ENCODE measurements at places on chromosomes 12 and 14.

DNA sequence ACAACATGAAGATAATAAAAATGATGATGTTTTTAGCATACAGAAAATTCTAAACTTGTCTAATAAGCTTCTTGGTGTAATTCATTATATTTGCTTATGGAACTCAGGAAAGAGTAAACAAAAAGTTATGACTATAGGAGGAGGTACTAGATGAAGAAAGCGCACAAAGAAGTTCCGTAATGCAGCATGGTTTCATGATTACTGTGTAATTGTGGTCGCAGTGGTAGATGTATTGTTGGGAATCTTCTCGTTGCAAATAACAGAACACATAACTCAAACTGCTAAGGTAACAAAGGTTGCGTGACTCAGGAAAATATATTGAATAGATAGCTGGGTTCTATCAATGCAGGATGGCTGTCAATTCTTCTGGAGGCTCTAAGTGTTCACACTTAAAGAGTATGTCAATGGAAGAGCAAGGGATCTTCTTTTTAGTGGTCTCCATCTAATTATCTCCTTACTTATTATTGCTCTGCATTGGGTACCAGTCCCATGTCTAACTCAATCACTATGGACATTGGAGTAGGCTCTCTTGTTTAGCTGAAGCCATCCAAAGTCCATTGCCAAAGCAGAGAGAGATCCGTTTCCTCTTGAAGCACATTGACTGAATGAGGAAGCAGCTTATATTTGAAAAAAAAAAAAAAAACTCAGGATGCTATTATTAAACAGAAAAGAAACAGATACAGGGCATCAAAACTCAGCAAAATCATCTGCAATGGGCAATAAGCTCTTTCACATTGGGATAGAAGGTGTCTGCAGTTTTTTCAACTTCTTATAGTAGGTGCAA, 283.4 kb upstream of the ATP2B1 start:
- no peak for DNase-seq

- peak; percentile 66 for DNase-seq
Measured at GRCh38 chr12:48817873-48818830, at the start of gene CACNB3. Gene CACNB3 (plus strand): TSS chr12:48818496. CDS start chr12:48818930, 434 bp downstream.

- DNase-seq = no peak
Measured at GRCh38 chr14:94646481-94646880, 34.3 kb downstream of the SERPINA3 start.

DNA sequence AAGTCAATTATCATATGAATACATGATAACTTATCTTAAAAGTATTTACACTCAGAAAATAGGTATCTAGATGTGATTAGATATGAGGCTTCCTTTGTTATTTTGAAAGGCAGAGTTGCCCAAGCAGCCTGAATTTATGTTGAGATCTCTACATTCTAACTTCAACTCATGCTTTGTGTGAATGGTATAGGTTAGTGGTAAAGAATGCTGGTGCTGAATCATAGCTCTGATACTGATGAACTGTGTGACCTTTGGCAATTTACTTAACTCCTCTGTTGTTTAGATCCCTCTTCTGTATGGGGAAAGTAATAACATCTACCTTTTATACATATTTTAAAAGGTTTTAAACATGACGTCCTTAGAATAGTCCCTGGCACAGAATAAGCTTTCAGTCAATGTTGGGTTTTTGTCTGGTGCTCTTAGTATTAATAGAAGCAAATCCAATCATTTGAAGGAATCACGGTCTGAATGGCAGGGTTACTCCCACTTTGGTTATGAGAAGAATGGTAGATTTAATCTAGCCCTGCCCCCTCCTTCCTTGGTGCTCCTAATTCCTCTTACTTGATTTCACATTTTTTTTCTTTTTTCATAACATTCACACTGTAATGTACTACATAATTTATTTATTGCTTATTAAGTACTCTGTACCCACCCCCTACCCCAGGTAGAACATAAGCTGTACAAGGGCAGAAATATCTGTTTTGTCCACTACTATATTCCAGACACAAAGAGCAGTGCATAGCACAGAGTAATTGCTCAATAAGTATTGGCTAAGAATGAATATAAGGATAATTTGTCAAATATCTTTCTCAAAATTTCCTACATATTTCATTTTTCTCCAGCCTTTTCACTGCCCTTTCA, 203.3 kb upstream of the KRR1 start:
- DNase-seq = no peak

DNA sequence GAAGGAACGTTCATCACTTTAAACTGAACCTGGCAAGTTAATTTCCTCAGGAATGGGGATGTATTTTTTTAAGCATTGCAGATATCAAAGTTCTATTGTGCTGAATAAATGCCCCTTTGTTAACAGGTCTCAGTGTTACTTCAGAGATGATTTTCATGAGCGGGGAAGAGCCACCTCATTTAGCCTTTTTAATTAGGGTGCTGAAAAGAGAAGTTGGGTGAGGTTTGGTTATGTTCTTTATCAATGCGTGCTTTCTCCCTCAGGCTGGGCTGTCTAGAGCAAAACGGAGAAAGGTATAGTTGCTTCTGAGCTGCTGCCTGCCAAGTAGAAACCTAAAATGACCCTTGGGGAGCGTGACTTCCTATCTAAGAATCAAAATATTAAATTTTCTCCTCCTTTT, 8.0 kb upstream of the HIP1R start:
- no peak for DNase-seq

GRCh38 chr14:74302634-74303569, at the start of gene ABCD4:
Gene ABCD4 (minus strand): TSS chr14:74302934. CDS start chr14:74302912, 22 bp downstream.
- DNase-seq = peak; percentile 94

DNA sequence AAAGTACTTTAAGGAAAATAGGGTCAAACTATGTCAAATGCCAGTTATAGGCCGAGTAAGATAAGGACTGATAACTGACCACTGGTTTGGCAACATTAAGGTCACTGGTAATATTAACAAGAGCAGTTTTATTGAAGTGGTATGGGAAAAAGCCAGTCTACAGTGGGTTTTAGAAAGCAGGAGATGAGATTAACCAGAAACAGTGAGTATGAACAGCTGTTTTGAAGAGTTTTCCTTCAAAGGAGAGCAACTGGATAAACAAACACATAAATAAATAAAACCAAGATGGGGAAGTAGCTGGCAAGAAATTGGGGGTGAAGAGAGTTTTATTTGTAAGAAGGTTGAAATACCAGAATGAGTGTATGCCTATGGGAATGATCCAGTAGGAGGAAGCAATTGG, 30.3 kb downstream of the KITLG start:
- no peak for DNase-seq

DNA sequence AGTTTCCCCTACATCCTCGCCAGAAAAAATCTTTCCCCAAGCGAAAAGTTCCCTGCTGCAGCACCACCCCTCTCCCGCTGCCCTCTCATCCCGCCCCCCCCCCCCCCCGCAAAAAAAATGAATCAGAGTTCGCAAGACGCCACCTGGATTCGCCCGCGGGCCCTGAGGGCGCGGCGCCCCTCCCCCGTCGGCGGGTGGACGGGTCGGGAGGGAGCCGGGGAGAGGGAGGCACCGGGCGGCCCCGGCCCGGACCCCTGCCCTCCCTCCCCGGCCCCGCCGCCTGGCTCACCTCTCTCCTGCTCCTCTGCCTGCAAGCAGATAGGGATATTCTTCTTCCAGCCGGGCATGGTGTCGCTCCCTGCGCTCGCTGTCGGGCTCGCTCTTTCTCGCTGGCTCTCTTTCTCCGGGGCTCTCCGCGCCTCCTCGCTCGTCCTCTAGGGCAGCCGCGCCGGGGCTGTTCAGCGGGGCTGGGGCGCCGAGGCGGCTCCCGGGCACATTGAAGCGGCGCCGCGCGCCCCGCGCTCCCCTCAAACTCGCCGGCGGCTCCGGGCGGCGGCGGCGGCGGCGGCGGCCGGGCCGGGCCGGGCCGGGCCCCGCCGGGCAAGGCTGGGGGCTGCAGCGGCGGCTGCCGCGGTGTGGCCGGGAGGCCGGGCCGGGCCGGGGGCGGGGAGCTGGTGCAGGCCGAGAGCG, 200.3 kb upstream of the CAND1 start:
- peak; percentile 66 for DNase-seq

DNA sequence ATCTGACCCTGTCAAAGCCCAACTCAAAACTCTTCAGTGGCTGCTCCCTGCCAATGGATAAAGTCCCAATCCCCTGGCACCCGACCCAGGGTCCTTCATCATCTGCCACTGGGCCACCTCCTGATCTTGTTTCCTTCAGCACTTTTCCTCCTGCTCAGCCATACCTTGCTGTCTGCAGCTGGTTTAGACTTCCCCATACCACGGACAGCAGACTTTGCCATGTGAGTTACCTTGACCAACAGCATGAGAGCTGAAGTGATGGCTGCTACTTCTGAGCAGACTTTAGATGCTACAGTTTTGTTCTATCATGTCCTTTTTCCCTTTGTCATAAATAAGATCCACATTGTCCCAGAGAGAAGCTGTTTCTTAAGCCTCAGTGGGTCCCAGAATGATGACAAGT, 33.3 kb upstream of the STON2 start:
- no peak for DNase-seq

DNA sequence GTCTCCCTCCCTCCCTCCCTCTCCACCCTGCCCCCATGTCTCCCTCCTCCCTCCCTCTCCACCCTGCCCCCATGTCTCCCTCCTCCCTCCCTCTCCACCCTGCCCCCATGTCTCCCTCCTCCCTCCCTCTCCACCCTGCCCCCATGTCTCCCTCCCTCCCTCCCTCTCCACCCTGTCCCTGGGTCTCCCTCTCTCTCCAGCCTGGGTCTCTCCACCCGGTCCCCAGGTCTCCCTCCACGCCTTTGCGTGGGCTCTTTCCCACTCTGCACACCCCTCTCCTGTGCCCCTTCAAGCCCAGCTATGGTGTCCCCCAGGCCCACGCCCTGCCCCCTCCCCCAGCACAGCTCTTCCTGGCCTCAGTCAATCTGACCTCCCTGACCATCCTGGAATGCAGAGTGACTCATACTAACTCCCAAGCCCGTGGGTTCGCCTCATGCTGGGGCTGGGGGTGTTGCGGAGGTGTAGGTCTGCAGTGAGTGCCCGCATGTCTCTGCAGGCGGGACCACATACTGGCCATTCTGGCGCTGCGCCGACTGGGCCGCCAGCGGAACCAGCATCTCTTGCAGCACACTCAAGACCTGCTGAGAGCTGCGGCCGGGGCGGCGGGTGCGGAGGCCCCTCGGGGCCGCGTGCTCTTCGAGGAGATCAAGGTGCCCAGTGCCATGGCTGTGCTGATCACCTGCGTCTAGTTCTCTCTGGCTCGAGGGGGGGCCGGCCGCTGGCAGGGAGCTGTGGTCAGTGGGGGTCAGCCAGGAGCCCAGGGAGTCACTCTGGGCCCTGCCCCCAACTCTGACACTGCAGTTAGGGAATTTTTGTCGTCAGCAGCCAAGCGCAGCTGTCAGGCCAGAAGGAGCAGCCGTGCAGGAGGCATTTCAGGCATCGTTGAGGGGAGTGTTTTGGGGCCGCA, 13.5 kb upstream of the TNFAIP2 start:
- no peak for DNase-seq

GRCh38 chr12:92506460-92506859, 196.3 kb upstream of the PLEKHG7 start:
- peak; percentile 24 for DNase-seq

GRCh38 chr12:68185598-68185997, 26.1 kb upstream of the IFNG start:
- no peak for DNase-seq

- no peak for DNase-seq
Measured at GRCh38 chr12:51393676-51394545, 2.7 kb upstream of the GALNT6 start.

DNA sequence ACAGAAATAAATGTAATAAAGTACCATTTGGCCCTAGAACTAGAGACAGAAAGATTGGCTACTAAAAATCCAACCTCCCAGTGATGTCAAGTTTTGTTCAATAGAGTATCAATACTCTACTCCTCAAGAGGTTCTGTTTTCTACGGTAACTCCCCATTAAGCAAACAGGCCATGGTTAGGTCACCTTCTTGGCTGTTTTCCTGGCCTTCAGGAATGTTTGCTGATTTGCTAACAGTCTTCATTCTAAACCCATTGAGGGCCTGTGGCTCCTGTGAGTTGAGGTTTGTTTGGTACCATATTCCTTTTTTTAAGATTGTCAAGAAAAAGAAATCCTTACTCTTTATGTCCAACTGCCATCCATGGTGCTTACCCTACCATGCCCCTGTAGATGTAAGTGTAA, 1022.0 kb upstream of the TMEM132C start:
- no peak for DNase-seq

DNA sequence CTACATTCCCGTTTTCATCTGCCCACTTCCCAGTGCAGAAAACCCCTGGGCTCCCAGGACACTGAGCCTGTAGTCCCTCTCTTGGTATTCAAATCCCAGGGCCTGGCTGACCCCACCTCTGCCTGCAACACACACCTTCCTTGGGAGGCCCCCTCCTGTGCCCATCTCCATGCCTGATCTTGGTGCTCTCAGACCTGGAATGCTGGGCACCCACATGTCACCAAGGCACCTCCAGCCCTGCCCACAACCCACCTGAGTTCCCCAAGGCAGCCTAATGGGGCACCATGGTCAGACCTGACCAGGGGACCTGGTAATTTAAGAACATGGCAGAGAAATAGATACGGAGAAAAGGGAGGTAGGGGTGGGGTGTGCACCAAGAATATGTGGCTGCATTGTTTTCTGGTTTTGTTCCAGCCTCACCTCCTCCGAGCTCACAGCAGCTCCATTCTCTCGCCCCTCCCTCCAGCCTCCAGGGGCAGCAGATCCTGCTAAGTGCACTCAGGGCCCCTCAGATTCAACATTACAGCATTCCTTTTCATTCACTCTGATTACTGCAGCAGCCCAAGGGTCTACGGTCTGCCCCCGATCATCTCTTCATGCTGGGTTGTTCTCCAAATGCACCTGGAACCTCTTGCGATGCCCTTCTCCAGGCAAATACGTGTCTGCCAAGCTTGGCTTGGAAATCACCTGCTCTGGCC, 9.2 kb upstream of the HSP90AA1 start:
- no peak for DNase-seq

DNA sequence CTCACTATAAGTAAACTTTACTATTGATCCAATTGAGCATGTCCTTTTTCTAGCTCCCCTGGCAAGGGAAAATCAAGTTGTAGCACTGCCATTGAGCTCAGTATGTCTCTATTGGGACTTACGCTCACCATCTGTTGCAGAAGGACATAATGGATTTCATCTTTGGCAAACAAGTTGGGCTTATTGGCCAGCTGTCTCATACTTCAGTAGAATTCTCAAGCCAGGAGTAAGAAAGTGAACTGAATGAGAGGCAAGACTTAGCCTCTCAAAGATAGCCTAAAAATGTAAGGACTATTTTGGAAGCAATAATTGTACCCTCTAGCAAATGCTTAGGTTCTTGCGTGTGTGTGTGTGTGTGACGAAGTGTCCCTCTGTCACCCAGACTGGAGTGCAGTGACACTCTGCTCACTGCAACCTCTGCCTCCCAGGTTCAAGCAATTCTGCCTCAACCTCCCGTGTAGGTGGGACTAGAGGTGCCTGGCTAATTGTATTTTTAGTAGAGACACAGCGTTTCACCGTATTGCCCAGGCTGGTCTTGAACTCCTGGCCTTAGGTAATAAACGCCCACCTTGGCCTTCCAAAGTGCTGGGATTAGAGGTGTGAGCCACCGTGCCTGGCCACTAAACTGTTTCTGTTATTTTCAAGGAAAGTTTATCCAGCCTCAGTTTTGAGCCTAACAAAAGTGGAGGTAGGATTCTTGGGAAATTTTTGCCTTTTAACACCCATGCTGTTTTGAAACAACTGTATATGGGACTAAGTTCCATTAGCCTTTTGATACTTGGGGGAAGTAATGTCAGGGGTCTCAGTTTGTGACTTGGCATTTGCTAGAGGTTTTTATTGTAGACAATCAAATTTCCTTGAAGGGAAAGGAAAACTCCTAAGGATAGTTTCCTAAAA, 7.0 kb downstream of the HNRNPA1 start:
- no peak for DNase-seq

GRCh38 chr14:83483063-83483462, 1949.4 kb upstream of the SEL1L start:
- no peak for DNase-seq

- no peak for DNase-seq
Measured at GRCh38 chr14:64698903-64699302, 5.3 kb upstream of the PLEKHG3 start.

Measured in NCI-H1105 (cell line).